Natural killer cell (primary cell): ENCODE measurements at places on chromosomes 6 and 20.

GRCh38 chr6:97136626-97137358, 146.2 kb downstream of the MMS22L start:
- DNase-seq: no peak

DNA sequence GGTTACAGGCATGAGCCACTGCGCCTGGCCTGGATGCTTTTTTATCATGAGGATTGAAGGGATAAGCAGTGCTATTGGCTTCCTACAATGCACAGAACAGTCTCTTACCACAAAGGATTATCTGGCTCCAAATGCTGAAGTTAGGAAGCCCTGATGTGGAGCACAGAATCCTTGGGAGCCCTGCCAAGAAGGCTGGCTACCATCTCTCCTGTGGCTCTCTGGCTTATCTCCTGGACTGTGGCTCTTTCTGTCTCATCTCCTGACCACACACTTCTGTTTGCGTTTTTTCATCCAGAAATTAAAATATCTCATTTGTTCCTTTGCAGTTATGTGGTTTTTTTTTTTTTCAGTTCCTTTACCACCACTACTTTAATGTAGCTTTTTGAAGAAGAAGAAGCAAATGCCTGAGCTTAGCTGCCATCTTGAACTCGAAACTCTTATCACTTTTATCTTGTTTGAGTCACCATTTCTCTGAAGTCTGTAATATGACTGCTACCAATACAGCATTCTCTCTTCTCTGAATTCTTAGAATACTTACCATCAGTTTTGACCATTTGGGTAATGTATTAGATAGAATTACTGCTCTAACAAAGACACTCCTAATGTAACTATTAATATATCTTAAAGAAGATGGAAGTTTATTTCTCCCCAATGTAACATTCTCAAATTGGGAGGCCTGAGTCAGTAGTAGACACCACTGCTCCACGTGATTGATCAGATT, 1044.7 kb downstream of the KIF16B start:
- no peak for DNase-seq

GRCh38 chr6:154932515-154933027, 62.5 kb upstream of the TIAM2 start:
- no peak for DNase-seq

- no peak for DNase-seq
Observed at GRCh38 chr6:101401792-101402621, 8.5 kb downstream of the GRIK2 start.

- DNase-seq: peak; percentile 51
Observed at GRCh38 chr6:40436685-40437604, 150.2 kb downstream of the LRFN2 start.
